ENCODE measurements at places on chromosomes 7 and 10. TPM values are rescaled to one million over a fixed set of nuclear protein-coding genes. Genes with fewer than 3 reads are reported as not detected.

DNA sequence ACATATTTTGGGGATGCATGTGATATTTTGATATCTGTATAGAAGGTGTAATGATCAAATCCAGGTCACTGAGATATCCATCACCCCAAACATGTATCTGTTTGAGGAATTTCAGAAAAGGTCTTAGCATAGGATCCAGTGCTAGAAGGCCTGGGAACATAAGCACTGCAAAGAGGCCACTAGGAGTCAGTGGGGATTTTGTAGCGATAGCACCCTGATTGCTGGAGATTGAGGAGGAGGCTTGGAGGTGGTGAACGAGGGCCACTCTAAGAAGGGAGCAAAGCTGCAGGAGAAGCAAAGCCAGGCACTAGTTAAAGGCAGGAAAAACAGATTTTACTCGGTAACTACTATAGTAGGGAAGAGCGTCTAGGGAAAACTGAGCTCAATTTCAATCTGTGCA, 324.0 kb downstream of the LHFPL3 start:
- no peak for DNase-seq

DNA sequence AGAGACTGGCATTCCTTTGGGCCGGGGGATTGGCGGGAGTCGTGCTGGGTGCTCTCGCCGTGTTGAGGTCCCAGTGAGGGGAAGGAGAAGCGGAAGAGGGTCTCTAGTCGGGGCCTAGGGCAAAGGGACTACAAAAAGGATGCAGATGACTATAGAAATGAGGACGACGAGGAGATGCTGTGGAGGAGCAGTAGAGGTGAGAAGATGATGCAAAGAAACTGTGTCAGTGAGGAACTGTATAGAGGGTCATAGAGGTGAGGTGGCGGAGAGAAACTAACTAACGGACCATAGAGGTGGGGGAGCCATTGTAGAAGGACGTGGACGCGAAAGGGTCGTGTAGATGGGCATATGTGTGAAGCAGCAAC, 324 bp downstream of the TWNK start:
- DNase-seq = no peak

DNA sequence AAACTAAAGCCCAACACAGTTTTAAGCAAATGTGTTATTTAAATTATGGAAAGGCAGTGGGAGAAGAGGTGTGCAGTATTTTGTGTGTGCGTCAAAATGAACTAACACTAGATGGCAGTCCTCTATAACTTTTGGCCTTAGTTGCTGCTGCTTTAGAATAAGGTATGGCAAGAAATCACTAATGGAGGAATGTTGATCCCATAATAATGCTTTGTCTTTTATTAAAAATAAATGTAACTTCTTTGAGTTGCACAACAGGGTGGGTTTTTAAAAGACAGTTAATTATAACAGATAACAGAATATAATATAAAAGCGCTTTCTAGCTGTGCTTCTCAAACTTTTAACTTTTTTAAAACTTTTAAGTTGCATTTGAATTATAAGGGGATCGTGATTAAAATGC, 56.4 kb downstream of the BBS9 start:
- DNase-seq = peak; percentile 80

DNA sequence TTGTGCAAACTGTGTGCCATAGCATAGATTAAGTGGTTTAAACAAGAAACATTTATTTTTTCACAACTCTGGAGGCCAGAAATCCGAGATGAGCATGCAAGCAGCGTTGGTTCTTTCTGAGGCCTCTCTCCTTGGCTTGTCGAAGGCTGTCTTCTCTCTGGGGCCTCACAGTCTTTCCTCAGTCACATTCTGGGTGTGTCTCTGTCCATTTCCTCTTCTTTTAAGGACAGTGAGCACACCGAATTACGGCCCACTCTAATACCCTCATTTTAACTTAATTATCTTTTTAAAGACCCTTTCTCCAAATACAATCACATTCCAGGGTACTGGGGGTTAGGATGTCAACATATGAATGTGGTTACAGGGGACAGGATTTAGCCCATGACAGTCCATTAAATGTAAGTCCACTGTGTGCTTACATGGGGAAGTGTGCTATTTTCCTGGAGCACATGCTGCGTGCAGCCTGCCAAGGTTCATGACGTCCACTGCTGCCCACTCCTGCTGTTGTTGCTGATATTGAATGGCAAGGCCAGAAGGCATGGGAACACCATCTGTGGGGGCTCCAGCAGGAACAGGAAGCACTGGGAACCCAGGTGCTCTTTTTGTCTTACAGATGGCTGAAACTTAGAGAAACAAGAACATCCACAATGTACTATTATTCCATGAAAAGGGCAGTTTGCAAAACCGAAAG, 365.5 kb downstream of the GALNT17 start:
- peak; percentile 66 for DNase-seq

DNA sequence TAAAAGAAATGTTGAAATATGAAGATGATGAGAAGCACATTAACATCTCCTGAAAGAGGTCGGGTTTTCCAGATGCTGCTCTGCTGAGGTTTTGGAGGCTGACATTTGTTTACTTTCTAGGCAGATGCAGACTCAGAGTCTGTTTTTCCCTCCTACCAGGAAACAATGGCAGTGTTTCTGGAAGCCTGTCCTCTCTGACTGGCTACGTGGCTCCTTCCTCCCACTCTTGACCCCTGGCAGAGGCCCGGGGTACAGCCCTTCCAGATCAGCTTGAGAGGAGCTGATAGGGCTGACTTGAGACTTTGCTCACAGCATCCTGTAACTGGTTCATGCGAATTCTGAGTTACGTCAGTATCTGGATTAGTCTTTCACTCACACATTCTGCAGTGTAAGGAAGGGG, 41.1 kb upstream of the IL15RA start:
- peak; percentile 32 for DNase-seq

DNA sequence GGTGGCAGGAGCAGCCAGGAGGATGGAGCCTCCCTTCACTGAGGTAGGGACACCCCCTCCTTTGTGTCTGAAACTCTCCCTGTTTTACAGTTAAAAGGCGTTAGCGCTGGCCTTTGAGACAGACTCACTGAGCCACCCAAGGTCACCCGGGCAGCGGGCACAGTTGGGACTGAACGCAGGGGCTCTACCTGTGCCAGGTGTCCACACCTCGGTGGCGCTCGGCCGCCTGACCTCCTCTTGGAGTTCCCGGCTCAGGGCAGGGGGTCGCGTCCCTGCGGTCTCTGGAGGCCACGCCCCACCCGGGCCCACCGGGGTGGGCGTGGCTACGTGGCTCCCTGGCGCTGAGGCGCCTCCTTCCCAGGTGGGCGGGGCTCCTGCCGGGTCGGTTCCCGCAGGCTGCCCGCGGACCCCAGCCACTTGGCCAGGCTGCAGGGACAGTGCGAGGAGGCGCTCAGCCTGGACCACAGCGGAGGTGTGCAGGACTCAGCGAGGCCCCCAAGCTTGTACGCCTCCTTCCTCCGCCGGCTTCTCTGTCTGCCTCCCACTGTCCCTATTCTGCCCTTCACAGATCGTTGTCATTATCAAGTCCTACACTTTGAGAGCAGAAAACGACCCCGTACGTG, 39.9 kb upstream of the LEP start:
- no peak for DNase-seq

TET1 gene
- total RNA-seq = 23.5 TPM

VOPP1 gene
- 35.9 TPM for total RNA-seq

DDC gene
- 3.1 TPM for total RNA-seq

All from lung (tissue), 17 donors.